ENCODE measurements at places on chromosomes 1 and 21.
A peak's percentile ranks its signal among the peaks of the same experiment; 100 is the strongest.

- DNase-seq: no peak
These were observed 10.3 kb upstream of the ADARB1 start for GRCh38 chr21:45064091-45064490.

DNA sequence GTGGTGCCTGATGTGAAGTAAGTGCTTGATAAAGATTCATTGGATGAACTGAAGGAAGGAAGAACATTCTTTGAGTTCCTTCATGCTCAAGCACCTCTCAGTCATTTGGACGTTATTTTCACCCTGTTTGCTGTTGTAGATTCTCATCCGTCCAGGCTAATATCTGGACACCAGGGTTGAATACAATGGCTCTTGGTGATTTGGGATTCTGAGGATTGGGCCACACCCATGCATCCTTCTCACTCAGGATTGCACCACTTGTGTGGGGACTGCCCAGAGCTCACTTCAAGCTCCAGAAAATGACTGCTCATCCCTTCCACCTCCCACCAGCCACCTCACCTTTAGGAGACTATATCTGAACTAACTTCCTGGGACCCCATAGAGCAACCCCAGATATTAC lies 117.1 kb upstream of the IPO9 start:
- peak; percentile 55 for DNase-seq

- DNase-seq: no peak
These were observed 8.6 kb upstream of the SLC25A34 start for GRCh38 chr1:15727424-15727823.

DNA sequence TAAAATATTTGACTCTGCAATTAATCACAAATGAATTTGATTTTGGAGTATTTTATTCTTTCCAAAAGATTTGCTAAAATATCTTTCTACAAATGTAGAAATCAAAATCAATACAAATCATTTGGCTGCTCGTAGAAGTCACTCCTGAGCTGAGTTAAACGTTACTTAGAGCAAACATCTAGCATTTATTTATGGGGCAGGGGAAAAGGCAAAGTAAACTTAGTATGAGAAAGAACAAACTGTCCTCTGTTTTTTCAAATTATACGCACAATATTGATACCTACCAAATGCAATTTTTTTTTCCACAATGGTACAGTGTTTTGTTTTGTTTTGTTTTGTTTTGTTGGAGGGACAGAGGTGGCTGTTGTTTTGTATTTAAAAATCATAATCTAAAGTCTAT lies 233.8 kb downstream of the TTLL7 start:
- no peak for DNase-seq

DNA sequence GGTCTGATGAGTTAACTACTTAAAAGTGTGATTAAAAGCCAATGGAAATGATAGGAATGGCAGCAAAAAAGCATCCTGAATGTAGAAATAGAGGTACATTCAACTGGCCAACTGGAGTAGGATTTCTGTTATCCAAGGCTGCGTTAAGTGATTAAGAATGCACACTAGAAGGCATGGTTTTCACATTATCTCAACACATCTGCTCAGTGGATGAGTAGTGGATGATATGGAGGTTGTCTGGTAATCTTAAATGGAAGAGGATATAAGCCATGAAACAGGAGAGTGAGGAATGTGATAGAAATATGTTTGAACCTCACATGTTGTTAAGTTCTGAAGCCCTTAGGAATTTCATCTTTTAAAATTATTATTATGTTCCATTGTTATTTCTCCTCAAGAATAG lies 839.9 kb downstream of the USP25 start:
- peak; percentile 80 for DNase-seq

DNA sequence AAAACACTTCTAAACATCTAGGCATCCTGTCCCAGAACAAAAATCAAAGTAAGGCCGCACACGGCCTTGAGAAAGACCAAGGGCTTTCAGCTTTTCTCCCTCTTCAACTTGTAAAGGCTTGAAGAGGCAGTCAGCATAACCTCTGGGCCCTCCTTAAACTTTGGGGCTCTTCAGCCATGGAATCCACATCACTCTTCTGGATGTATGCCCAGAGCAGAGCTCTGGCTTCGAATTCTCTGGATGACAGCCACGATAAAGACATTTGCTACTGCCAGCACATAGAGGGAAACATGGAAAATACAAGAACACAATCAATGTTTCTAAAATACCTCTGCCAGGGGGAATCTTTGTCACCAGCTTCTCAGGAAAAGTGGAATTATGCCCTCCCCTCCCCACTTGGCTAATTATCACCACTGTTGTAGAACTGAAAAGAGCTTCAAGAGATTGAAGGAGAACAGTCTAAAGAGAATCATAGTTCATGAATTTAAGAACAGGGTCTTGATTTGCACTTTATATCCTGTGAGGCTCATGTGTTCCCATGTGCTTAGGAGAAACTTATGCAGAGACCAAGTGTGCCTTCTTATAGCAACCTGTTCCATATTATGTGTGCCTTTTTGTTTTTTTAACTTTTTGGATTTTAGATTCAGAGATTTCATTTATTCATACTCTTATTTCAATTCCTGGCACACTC lies 39.0 kb upstream of the DPT start:
- DNase-seq: peak; percentile 6

GRCh38 chr1:109821221-109821669 lies 57.5 kb upstream of the EPS8L3 start:
- peak; percentile 90 for DNase-seq

DNA sequence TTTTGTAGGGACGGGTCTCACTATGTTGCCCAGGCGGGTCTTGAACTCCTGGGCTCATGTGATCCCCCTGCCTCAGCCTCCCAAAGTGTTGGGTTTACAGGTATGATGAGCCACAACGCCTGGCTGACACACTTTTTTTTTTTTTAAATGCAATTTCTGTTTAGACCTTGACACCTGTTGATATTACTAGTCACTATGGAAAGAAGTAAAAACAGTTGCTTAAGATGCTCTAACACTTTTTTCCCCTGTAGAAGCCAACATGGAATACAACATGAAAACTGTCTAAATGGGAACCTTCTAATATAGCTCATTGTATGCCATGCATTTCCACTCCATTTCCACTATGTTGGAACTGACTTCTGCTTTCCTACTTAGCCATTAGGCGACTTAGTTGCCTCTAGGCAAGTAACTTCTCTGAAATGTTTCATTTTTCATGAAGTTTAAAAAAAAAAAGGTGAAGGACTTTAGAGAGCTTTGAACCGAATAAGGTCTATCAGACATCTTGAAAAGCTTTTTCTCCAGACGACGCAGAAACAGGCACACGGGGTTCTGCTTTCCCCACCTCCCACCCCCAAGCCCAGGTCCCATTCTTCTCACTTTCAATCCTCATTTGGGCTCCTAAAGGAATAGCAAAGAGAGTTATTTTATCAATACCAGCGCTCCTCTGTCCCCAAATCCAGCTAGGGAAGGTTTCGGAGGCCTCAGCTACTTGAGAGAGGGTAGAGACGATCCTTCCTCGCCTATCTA lies 648 bp upstream of the DR1 start:
- peak; percentile 17 for DNase-seq

- DNase-seq: no peak
These were observed 1.5 kb downstream of the OR14A2 start for GRCh38 chr1:247746391-247746935.

DNA sequence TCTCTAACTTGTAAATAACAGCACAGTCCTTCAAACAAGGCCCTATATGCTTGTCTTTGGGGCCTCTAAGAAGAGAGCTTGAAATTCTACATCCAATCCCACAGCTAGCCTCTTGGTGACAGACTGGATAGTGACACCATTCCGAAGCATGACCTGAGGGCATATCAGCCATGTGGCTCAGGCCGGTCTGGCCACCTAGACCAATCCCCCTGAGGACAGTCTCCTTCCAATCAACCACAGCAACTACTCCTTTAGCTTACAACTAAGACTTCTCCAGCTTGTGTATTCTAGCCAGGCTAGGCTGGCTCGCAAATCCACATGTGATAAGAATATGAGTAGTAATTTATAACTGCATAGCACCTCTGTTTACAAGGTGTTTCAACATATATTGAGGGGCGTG lies 14.0 kb downstream of the BCAR3 start:
- no peak for DNase-seq

DNA sequence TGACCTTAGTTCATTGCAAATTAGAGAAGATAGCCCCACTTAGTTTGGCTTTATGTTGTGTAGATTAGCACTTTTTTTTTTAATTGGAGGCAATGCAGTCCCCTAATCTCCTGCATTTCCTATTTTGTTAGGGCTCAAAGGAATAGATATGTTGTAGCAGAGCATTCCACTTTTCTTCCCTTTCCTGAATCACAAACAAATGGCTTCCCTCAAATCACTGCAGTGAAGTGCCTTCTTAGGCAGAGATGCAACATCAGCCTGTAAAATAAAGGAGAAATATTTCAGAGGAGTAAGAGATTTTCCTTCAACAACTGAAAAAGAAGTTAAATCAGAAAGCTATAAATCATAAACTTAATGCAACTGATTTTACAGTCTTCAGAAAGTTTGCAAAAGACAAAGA lies 271.8 kb upstream of the C1orf105 start:
- no peak for DNase-seq

- DNase-seq: no peak
These were observed 366.4 kb upstream of the ZP4 start for GRCh38 chr1:238257018-238257621.

DNA sequence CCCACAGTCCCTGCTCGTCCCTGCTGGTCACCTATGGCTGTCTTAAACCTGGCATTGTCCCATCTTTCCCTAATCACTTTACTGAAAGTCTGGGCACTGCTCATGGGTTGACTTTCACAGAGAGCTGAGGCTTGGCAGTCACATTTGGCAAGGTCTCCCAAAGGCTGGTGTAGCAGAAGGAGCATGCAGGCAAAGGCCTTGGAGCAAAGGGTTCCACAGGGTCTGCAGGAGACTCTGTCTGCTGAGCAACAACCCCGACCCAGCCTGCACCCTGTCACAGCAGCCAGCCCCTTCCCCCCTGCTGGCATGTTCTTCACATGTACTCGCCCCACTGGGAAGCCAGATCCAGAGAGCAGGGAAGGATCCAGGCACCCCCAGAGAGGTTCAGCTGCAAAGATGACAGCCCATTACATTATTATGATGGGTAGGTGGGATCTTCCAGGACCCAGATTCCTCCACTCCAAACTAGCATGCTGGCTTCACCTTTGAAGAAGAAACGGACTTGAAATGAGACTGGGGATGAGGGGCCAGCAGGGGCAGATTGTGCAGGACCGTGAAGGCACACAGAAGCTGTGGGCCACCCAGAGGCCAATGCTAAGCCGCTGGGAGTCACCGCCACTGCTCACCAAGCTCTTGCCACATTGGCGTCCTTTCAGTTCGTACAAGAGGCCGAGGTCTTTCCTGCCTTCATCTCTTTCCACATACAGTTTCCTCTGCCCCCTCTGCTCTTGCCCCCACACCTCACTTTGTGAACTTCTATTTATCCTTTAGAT lies 14.2 kb upstream of the TMEM125 start:
- DNase-seq: no peak

DNA sequence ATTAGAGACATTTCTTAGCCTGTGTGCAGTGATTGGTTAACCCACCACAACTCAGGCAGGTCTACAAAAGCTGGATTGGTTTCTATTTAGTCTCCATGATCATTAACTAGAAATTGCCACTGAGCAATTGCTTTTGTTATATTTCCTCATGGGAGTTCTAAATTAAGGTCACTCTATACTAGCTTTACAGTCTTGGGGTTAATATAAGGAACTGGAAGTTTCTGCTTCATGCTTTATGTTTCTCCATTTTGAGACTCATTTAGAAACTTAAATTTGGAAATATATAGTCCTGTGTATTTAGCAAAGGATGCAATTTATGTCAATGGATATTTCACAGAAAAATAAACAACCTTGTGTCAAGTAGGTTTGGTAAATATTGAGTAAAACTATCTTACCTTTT lies 137.5 kb downstream of the HLX start:
- DNase-seq: no peak

DNA sequence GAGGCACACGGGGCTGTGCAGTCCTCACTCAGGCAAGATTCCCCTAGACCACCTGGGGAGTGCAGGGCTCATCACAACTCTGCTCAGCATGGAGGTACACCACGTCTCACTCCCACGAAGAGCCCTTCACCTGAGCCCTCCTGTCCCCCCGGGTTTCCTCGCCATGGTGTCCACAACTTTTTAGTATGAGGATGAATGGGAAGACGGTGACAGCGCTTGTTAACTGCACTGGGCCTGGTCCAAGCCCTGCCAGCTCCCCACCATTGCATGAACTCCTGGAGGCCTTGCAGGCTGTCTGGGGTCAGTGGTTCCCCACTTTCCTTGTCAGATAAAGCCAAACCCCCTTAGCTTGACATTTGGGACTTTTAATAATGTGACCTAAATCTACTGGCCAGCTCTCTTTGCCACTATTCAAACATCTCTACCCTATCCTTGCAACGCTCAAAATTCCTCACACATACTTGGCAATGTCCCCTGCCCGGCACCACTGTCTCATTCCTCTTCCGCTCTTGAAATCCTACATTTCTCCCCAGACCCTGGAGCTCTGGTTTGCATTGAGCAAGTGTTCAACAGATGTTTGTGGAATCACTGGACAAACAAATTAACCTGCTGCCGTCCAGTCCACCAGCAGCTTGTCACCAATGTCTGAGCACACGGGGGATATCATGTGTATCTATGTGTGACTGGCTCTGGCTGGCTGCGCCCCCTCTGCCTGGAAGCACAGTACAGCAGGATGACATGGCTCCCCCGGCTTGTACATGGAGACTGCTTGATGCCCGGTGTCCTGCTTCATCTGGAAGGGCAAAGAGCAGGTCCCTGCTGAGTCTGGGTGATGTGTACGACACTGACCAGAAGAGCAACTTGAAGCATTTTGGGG lies 11.2 kb downstream of the TMEM9 start:
- DNase-seq: no peak

DNA sequence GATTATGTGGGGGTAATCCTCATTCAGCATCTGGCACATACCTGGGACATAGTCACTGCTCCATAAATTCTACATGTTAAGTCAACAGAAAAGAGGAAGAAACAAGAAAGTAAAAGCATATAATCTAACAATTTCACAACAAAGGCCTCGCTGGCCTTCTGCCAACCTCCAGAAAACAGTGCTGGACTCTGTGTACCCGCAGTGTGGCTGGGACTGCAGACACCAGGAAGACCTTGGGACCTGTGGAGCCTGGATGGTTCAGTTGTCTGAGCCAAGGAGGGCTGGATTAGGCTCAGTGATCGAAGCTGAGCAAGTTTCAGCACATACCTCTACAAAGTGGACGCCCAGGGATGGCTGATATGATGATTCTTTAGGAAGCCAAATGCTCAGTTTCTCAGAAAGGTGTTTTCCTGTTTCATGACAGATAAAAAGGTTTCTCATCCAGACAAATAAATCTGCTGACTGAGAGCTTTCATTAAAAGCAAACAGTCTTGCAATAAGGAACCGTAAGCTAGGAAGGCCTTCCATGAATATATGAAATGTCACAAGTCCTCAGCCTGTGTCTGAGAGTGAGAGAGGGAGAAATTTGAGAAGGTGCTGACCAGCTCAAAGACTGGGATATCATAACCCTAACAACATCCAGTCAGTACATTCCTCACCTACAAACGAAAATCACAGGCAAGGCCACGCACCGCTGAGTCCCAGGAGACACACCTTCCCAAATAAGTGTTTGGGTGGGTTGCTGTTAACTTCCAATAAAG lies 48.4 kb downstream of the CAPZB start:
- DNase-seq: peak; percentile 75

GRCh38 chr1:50750021-50750619 lies 209.9 kb downstream of the FAF1 start:
- DNase-seq: peak; percentile 54

GRCh38 chr1:65764052-65764451 lies 28.6 kb upstream of the PDE4B start:
- DNase-seq: no peak
